ENCODE measurements at places on chromosomes 2 and 18.

GRCh38 chr2:3349211-3349693 lies 28.4 kb downstream of the EIPR1 start:
- no peak for DNase-seq

- DNase-seq: no peak
Observed at GRCh38 chr2:201901786-201902185, 95.4 kb downstream of the CDK15 start.

GRCh38 chr2:1609485-1610095 lies 134.7 kb downstream of the PXDN start:
- DNase-seq: no peak

- DNase-seq: peak; percentile 63
Observed at GRCh38 chr2:230643576-230644291, 68.9 kb upstream of the CAB39 start.

DNA sequence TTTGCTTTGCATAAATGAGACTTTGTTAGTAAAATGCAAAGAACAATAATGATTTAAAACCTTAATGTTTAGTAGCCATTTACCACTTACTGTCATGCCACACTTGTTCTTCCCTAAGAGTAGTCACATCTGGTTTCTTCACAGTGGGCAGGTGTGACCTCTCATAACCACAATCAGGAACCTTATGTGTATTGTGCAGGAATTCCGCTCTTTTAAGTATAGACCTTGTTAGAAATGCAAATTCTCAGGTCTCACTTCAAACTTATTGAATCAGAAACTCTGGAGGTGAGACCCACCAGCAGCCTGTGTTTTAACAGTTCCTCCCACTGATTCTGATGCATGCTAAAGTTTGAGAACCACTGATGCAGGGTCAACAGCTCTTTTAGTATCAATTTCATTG lies 518.8 kb upstream of the MEX3C start:
- DNase-seq: no peak

DNA sequence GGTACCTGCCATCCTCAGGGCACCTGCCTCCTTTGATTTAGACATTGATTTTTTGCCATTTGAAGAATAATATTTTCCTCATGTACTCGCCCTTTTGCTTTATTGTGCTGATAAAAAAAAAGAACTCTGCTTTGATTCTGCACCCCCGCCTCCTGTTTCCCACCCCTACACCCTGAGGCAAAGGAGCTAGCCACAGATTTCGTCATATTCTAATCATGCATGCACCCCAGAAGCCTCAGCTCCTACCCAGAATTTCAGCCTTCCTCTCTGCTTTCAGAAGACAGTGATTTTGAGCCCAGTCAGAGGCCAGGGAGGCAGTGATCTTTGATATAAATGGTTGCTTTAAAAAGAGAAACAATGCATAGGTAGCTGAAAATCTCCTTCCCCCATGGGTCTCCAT lies 329.0 kb downstream of the PTPRM start:
- DNase-seq: no peak

DNA sequence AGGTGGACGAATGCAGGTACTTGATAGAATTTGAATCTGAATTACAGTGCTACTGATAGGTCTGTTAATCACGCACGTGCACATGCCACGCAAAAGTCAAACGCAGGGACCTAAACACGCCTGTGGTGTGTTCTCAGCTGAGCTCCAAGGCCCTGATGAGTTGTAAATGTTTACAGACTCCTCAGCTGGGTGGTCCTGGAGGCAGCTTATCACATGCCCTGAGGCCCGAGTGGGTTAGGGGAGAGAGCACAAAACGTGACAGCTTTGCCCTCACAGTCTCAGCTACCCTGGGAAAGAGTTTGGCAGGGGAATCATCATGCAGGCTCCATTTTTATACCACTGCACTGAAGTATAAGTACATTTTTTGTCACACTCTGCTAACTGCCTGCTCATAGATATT lies 68.3 kb upstream of the FAM110C start:
- no peak for DNase-seq

DNA sequence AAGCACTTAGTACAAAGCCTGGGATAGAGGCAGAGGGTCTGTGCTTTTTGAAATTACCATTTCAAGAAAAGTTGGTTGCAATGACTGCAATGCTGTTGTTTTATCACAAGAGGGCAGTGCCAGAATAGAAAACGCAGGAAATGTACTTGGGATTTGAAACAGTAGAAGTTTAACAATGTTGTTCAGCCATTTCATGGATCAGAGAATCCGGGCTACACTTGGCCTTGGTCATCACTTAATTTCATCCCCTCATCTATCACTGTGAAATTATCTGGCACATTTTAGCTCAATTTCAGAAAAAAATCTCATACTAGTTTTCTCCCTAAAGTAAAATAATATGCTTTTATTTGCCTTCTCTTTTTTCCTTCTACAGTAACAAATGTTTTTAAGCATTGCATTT lies 70.8 kb downstream of the RAPGEF4 start:
- DNase-seq: no peak

- DNase-seq: peak; percentile 48
Observed at GRCh38 chr2:225041207-225041850, 939 bp downstream of the DOCK10 start.

DNA sequence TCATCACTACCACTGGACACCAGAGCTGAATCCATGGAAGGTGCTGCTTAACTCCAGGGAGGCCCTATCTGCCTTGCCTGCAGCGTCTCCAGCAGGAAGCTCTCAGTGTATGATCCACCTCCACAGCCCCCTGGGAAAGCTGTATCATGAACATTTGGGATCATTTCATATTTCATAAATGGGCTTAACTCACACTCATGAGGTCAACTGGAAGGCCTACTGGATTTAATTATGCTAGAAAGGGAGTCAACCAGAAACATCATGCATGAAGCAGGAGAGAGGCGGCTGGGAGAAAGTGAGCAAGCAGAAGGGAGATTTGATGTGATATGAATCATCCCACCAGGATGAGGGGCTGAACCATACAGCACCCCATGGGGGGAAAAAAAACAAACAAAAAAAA lies 537.7 kb downstream of the TNS1 start:
- no peak for DNase-seq

DNA sequence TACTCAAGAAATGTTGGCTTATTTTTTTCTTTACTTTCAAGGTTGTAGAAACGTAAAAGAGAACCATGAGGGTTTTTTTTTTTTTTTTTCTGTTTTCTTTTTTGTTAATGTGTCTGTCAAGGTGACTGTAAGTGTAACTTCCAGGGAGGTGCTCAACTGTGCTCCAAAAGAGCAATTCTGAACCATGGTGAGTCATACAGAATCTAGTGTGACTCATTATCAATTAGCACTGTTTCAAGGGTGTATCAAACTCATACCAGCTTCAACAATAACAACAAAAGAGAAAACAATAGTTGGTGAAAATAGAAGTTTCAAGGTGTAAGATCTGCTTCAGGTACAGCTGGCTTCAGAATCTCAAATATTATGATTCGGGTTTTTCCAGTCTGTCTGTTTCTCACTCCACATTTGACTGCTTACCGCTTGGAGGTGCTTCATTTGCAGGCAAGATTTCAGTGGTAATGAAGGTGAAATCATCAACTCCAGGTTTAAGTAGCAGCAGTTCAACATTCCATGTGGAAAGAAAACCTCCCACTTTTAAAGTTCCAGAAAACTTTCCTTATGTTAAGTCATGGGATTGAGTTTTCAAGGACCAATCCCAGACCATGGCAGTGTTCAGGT lies 850.6 kb downstream of the CNTNAP5 start:
- DNase-seq: no peak

- DNase-seq: no peak
Observed at GRCh38 chr2:117190856-117191559, 623.5 kb upstream of the DDX18 start.

- DNase-seq: no peak
Observed at GRCh38 chr2:236631281-236631855, 61.7 kb downstream of the ACKR3 start.

DNA sequence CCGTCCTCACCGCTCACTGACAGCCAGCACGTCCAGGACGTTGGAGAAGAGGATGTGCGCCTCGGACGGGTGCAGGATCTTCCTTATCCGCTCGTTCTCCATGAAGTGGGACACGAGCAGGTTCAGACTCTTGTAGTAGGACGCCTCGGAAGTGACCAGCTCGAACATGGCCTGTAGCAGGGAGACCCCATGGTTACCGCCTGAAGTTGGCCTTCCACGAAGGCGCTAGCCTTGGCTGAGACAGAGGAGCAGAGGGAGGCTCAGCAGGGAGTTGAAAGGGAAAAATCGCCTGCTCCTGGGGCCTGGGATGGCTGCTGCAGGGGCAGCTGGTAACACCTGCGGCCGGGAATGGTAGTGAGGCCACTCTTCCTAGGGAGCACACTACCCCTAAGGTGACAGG lies 24.7 kb downstream of the SNORC start:
- no peak for DNase-seq

GRCh38 chr2:204863336-204863735 lies 318.1 kb downstream of the PARD3B start:
- DNase-seq: no peak

DNA sequence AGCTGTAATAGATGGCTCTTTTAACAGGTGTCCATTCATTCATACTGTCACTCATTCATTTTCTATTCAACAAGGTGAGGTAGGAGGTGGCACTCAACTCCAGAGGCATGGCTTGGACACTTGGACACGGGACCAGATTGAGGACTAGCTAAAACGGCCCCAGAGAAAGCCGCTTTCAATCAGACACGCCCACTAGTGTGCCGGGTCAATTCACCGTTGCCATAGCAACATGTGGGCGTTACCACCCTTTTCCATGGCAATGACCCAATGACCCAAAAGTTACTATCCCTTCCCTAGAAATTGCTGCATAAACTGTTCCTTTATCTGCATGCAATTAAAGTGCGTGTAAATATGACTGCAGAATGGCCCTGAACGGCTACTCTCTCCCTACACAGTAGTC lies 49.2 kb upstream of the LGALSL start:
- DNase-seq: no peak

Data from stimulated activated CD4-positive, alpha-beta T cell treated with anti-CD3 and anti-CD28 coated beads, Interleukin-2, amount 100 ng/mL, for 4 hours (primary cell).